Activated CD4-positive, alpha-beta T cell treated with anti-CD3 and anti-CD28 coated beads for 1 hour (primary cell): ENCODE measurements at places on chromosomes 4 and X.

DNA sequence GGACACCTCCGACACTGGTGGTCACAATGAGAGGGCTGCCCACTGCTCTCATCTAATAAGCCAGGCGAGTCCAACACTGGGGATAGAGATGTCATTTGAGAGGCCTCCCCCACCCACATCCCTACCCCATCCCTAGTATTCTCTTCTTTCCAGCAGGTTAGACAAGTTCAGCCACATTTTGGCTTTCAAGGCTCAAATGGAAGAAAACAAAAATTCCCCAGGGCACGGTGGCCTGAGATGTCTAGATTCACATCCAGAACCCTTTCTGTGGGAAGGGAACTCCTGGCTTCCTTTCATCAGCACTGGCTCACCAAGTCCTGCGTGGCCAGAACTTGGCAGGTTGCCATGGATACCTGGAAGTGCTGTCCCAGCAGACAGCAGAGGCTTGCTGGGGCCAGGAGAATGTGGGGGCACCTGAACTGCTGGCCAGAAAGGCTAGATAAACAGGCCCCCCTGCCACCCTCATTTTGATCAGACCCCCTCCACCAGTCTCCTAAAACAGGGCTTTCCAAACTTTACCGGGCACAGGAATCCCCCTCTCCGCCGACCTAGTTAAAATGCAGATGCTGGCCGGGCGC lies 1.3 kb upstream of the NYX start:
- DNase-seq, result no peak

DNA sequence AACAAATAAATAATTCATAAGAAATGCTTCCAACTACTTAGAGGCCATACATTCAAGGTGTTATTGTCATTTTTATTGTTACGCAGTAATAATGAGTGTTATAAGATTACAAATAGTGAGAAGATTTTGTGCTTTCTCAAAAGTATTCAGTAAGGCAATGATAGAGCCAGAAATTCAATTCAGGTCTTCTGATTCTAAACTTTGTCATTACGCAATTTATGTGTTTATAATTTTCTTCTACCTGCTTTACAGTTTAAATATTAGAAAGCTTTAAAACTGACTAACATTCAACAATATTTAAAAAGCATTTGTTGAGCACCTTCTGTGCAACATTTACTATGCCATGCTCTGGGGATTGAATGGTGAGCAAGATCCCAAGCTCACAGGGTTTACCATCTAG lies 183.4 kb upstream of the ETNPPL start:
- DNase-seq, result no peak

GRCh38 chr4:13143222-13144070 lies 340.7 kb downstream of the RAB28 start:
- DNase-seq, result no peak

DNA sequence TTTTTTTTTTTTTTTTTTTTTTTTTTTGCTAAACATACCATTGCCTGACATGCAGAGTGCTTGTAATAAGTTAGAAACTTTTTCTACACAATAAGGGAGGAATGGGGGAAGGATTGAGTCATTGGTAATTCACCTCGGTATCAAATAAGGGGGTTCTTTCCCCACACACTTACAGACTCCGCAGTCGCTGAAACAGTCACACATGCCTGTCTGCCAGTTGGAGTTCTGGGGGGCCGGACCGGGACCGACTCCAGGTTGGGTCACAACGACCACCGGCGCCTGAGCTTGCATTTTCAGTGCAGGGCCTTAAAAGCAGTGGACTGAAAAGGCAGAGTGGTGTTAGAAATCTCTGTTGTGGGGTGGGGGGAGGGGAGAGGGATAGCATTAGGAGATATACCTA lies 6.9 kb downstream of the PLAC8 start:
- DNase-seq, result no peak

DNA sequence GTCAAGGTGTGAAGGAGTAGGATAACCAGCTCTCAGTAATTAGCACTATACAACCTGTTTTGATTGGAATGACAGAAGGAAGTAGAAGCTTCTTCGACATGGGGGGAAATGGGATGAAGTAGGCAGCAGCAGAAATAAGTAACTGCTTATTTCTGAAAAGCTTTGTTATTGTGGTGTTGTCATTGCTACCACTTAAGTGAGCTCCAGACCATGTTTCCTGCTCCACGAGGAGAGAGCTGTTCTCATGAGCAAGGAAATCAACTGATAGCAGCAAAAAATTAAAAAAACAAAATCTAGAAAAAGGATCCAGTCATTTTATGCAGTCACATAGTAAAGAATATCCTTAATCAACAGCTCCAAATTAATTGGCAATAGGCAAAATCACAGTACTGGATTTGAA lies 106.1 kb upstream of the TLL1 start:
- DNase-seq, result no peak

GRCh38 chrX:16892504-16893362 lies 22.6 kb upstream of the RBBP7 start:
- DNase-seq, result peak; percentile 18

GRCh38 chr4:77240469-77241066 lies 83.6 kb downstream of the CCNG2 start:
- DNase-seq, result peak; percentile 13

GRCh38 chrX:137118136-137118535 lies 84.3 kb upstream of the GPR101 start:
- no peak for DNase-seq
